ENCODE measurements at places on chromosomes 2 and 18.

DNA sequence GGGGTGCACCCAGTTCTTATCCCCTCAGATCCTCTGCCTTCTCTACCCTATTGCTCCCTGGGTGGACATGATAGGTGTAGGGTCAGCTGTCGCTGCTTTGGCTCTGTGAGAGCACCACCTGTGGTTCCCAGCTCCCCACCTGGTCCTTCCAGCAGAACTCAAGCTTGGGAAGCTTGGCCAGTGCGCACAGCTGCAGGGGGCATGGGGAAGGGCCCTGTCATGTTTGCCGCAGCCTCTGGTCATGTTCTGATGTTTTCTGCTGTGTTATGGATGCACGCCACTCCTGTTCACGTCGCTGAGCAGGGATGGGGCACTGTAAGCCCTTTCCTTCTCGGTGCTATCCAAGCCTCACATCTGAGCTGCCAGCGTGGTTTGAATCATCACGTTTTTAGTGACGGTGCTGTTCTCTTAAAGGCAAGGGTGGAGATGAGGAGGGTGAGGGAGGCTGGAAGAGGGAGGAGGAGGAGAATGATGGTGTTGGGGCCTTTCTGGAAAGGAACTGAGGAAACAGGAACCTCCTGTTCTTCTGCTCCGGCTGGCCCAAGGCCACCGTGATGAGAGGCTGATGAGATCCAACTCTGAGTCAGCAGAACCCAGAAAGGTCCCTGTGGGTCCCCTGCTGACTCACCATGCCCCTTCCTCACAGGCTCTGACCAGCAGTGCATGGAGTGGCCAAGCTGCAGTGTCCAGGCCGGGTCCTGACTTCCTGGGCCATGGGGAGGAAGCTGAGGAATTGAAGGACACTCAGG is 78.0 kb downstream of the LIPG start:
- DNase-seq, result no peak

DNA sequence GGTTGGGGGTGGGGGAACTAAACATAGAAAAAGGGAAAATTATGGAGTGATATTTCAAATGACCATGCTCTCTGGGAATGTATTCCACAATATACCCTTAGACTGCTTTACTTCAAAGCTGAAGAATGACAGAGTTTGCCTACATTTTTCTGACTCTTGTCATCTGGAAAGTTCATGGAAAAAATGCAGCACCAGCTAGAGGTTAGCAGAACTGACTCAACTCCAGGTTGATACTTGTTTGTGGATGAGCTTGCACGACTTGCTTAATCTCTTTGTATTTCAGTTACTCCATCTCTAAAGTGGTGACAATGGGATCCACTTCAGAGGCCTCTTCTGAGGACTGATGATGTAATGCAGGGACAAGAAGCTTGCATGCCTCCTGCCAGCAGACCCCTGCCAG is 824.0 kb upstream of the ID2 start:
- DNase-seq, result no peak

DNA sequence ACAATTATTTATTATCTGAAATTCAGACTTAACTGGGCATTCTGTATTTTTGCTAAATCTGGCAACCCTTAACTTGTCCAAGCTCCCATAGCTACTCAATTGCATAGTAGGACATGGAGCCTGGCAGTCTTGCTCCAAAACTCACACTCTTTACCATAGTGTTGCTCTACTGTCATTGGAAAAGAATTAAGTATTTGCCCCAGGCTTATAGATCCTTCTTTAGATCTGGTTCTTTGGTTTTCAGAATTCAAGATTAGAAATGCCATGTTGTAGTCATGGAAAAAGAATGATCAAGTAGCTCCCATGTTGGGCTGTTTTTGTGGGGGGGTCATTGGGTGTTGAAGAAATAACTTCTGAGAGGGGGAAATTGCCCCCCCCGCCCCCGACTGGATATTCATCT is 240.9 kb downstream of the WDPCP start:
- no peak for DNase-seq

DNA sequence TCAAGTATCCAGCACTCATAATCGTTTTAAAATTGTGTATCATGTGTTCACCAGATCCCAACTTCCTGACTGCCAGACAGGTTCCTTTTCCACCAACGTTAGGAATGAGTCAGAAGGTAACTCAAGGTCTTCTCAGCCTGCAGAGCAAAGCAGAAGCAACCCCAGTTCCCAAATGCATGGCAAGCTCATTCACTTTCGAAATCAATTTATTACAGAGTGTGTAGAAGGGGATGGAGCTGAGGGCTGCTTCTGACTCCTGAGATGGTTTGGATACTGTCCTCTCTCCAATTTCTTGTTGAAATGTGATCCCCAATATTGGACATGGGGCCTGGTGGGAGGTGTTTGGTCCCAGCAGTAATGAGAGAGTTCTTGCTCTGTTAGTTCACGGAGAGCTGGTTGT is 114.5 kb downstream of the PIEZO2 start:
- no peak for DNase-seq

GRCh38 chr2:42238644-42239288 is 69.6 kb downstream of the EML4 start:
- DNase-seq, result peak; percentile 9

All from CD14-positive monocyte (primary cell).